ENCODE measurements at places on chromosomes 7 and 10. TPM values are rescaled to one million over a fixed set of nuclear protein-coding genes. Genes with fewer than 3 reads are reported as not detected.

The MYO1G gene
- 0.53 TPM for total RNA-seq

The MAGI2 gene
- 5.7 TPM for total RNA-seq

The MYO3A gene
- 12.5 TPM for total RNA-seq

The TAS2R5 gene
- 3.3 TPM for total RNA-seq

The HABP2 gene
- 7.5 TPM for total RNA-seq

The VAX1 gene
- 0.58 TPM for total RNA-seq

The PRSS2 gene
- total RNA-seq, result 20.4 TPM

The CLDN15 gene
- total RNA-seq, result 16.3 TPM

The TAC1 gene
- total RNA-seq, result 18.9 TPM

The GIMAP8 gene
- not detected for total RNA-seq

The MMP21 gene
- total RNA-seq, result not detected

The SPDYE1 gene
- total RNA-seq, result not detected

The CDC14C gene
- total RNA-seq, result not detected

The PCLO gene
- 9.5 TPM for total RNA-seq

The SLC29A4 gene
- 79.6 TPM for total RNA-seq

The SEMA3D gene
- total RNA-seq, result 87.6 TPM

The SEMA4G gene
- 46.0 TPM for total RNA-seq

The PON3 gene
- total RNA-seq, result 0.17 TPM

The RRP12 gene
- 34.5 TPM for total RNA-seq

The HOXA6 gene
- total RNA-seq, result 10.9 TPM

The PKD1L1 gene
- 0.17 TPM for total RNA-seq

The STRA8 gene
- total RNA-seq, result not detected

The NPFFR1 gene
- total RNA-seq, result not detected

Data from type B pancreatic cell (in vitro differentiated cells).